ENCODE measurements at places on chromosomes 5 and 9.

DNA sequence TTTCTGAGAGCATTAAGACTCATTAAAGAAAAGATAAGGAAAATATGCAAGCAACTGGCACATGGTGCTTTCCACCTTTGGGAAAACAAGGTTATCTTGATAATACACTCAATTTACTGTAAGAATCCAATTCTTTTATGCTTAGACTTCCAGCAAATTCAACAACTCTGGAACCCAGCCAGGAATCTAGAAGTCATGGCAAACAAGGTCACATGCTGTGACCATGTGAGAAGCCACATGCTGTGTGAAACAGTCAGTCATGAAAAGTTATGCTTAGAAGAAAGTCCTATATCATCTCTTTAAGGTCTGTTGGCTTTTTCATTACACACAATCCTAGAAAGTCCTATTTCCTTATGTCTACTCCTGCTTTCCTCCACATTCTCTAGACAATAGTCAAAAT is 581.8 kb upstream of the C9orf72 start:
- no peak for DNase-seq

- no peak for DNase-seq
Measured at GRCh38 chr5:77333451-77334123, 123.1 kb downstream of the PDE8B start.

DNA sequence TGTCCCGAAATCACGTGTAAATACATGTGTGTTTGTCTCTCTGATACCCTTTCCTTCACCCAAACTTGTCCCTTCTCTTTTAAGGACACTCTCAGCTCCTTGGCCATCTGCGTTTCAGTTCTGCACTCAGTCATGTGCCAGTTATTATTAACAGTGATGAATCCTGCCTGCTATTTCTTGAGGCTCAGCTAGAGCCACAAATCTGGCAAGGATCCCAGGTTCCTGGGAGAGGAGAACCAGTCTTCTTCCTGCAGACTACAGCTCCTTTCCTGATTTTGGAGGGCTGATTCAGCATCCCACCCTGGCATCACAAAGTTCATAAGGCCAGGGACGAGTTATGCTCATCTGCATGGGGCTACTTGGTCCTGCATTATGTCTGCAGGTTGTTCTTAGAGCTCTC is 5.6 kb downstream of the MAMDC2 start:
- no peak for DNase-seq

- no peak for DNase-seq
Measured at GRCh38 chr5:103041071-103041676, 78.8 kb downstream of the GIN1 start.

DNA sequence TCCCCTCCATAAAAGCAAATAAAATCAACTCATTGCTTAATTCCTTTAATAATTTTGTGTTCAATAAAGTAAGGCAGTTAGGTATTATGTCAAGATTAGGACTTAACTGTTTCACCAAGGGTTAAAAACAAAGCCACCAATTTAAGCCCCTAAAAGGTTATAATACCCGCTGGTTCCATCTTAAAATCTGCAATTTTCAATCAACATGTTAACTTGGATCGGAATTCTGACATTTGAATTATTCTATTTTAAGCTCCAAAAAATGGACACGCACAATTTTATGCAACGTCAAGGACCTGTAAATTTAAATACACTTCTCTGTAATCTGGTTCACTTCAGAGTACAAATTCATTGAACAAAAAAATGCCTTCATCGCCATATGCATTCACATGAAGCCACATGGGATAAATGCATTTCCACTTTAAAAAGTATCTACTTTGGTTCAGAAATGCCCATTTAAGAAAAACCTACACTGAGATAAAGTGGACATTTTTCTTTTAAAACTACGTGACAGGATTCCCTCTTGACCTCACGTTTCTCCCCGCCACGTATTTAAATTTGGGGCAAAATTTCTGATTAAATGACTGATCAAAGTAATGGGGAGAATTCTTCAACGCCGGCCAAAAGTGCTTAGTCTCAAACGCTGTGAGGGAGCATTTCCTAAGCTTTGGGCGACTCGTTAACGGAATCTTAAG is 721 bp downstream of the GIN1 start:
- DNase-seq, result no peak

- DNase-seq, result no peak
Measured at GRCh38 chr5:138831703-138832102, 43.4 kb downstream of the LRRTM2 start.

- DNase-seq, result no peak
Measured at GRCh38 chr5:109723606-109724005, 33.9 kb downstream of the MAN2A1 start.

GRCh38 chr5:163916376-163916775 is 411.0 kb downstream of the MAT2B start:
- DNase-seq, result no peak

GRCh38 chr9:123929177-123929869 is 603 bp downstream of the DENND1A start:
- DNase-seq, result no peak

DNA sequence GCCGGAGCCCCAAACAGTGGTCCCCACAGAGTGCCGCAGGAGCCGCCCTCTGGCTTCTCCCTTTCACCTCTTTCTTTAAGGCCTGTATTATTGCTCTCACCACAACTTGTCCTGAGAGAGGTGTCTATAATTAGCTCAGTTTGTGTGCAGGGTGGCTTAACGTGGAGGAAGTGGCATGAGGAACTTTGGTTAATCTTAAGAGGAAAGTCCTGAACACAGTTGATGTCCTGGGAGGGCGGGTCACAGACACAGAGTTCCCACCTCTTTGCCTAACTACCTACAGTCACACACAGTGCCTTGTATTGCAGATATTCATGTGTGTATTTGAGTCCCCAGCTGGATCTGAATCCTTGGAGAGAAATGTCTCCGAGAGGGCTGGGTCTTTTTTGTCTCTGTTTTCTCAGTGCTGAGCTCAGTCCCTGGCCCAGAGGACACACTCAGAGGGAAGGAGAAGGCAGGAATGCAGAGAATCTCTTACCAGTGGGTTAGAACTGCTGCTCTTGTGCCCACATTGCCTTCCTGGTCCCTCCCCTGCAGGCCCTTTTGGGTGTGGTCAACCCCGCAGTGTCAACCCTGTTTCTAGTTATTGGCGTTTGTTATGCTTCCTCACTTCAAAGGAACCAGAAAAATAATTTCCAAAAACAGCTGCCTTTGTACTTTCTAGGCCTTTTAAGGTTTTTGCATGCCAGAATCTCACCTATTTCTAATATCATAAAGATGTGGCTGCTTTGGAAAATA is 392.5 kb downstream of the KDM4C start:
- no peak for DNase-seq

- no peak for DNase-seq
Measured at GRCh38 chr5:126811515-126812198, 34.7 kb downstream of the LMNB1 start.

DNA sequence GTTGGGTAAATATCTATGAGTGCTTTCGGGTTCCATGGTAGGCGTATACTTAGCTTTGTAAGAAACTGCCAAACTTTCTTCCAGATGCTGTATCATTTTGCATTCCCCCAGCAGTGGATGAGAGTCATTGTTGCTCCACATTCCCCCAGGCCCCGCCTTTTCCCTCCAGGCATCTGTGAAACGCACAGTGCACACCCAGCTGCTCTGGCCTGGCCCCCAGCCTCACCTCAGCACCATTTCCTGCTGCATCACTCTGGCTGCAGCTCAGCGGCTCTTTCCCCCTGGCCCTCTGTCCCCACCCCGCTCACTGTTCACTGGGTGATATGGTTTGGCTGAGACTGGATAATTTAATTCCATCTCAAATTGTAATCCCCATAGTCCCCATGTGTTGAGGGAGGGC is 76.6 kb upstream of the SPTLC1 start:
- DNase-seq, result no peak

DNA sequence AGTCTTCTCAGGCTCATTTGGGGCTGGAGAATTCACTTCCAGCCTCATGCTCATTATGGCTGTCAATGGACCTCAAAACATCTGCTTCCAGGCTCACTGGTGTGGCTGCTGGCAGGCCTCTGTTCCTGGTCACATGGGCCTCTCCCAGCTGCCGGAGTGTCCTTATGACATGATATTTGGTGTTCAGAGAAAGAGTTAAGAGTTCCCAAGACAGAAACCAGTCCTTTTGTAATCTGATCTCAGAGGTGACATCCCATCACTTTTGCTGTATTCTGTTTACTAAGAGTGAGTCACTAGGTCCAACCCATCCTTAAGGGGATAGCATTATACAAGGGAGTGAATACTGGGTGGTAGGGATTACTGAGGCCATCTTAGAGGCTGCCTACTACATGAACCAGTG is 104.6 kb downstream of the CACNA1B start:
- DNase-seq, result peak; percentile 21

DNA sequence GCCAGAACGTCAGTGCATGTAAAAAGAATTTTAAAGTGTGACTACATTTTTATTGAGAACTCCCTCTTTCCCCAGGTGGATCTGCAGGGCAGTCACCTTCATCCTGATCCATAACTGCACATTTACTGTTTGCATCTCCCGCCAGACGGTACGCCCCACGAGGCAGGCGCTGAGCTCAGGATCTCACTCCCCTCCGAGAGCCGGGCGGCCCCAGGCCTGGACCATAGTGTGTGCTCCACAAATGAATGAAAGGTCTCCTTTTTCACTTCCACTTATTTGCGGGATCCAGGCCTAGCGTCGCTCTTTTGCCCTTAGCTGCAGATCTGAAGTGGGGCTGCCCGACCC is 378 bp downstream of the DROSHA start:
- no peak for DNase-seq

DNA sequence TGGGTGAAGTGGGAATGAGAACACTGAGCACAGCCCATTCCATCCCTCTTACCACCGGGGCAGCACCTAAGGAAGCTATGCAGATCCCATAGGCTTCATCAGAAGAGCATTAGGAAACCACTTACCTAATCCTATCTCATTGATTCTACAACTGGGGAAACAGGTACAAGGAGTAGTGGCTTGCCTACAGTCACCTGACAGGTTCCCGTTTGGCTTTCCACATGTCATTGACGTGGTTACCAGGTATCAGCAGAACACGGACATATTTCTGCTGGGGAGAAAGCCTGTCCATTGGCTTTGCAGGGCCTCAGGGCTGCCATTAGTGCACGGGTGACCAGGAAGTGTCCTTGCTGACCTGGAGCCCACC is 11.3 kb downstream of the AFAP1L1 start:
- DNase-seq, result no peak

GRCh38 chr5:42502613-42503470 is 79.6 kb downstream of the GHR start:
- DNase-seq, result no peak

DNA sequence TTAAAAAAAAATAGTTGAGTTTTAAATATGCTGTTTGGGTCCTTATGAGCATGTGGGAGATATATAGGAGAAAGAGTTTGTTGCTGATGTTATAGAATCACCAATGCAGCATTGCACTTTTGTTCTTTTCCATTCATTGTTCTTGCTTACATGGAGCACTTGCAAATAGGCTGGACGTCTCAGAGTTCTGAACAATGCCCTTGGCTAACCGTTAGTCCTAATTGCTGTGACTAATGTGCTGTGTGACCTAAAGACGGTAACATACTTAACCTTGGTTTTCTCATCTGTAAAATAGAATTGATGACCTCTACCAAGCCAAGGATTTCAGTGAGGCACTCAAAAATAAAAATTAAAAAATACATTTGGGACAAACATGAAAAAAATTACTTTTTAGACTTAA is 29.8 kb downstream of the PIK3R1 start:
- DNase-seq, result no peak

- peak; percentile 96 for DNase-seq
Measured at GRCh38 chr5:177456976-177457851, 10.6 kb downstream of the PRR7 start.

DNA sequence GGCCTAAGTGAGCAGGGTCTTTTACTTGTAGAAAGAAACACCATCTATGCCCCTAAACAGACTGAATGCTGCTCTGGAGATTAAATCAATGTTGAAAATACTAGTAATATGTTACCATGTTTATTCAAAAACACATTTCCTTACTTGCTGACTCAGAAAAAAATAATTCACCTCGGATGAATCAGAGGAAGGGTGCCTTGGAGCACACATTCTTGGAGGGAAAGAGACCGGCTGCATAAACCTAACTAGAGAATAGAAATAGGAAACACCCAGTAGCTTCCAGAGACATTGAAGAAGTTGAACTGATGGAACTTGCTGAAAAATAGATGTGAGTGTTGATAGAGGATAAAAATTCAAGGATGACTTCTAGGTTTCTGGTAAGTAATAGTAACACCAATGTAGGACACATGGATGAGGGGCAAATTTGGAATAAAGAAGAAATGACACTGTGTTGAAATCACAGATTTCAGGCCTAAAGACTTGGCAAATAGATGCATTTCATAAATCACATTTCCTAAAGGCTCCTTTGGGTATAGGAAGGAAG is 76.9 kb upstream of the MINAR2 start:
- DNase-seq, result no peak

- no peak for DNase-seq
Measured at GRCh38 chr9:92804727-92805126, 40.1 kb upstream of the BICD2 start.

GRCh38 chr9:33234511-33235467 is 5.2 kb upstream of the SPINK4 start:
- DNase-seq, result no peak

- no peak for DNase-seq
Measured at GRCh38 chr9:100465274-100465673, 7.7 kb upstream of the TMEFF1 start.

DNA sequence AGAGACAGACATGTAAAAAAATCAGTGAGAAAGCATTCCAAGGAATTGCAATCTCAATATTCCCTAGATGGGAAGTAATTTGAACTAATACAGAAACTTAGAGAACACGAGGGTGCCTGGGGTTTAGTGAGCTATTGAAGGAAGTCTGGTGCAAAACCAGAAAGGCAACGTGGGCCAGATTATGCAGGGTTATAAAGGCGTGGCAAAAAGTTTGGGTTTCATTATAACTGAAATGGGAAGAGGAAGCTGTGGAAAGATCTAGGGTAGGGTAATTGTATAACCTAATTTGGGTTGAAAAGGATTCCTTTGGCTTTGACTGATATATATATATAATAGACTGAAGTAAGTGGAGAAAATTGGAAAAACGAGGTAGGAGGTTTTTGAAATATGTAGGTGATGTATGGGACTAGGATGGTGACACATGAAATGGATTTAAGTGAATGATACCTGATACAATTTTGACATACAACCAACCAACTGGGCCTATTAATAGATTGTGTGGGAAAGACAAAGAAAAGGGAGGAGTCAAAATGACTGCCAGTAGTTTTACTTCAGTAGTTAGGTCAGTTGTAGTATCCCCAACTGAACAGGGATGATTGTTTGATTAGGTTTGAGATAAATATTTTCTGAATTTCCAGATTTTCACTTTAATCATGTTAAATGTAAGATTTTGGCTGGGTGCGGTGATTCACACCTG is 65.3 kb downstream of the FAM174A start:
- DNase-seq, result no peak
